ENCODE measurements at places on chromosomes 3 and 15.

DNA sequence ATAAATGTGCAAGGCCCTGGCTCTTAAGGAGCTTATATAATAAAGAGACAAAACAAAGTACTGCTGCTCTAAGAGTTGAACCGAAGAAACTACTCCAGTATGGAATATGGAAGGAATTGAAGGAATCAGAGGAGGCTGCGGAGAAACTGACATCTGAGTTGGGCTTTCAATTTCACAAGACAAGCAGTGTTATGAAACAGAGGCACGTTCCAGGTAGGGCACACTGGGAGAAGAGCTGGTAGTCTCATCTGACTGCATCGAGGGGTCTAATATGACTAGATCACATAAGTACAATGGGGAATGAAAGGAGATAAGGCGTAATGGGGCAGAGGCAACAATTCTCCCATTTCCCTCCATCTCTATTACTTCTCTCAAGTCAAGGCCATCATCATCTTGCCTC is 68.3 kb upstream of the CDAN1 start:
- no peak for DNase-seq

- DNase-seq, result no peak
These were observed 582.2 kb upstream of the PPP2R3A start for GRCh38 chr3:135383301-135383700.

- no peak for DNase-seq
These were observed 2.2 kb upstream of the FOXB1 start for GRCh38 chr15:60001610-60002527.

- no peak for DNase-seq
These were observed 339.1 kb downstream of the KCNH8 start for GRCh38 chr3:19487386-19487785.

DNA sequence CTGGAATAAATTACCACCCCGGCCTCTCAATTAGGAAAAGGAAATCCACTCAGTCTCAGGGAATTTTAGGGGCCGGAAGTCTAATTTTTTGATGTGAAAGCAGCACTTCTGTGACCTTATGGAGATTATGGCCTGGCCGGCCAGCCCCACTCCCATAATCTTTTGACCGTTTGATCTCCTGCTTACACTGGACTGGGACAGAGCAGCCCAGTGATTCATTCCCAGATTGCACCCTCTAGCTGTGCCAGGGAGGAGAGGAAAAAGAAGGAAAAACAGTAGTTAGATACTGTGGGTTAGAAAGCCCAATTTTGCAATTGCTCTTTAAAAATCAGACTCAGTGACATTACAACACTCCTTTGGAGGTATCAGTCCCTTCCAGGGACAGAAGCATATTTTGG is 32.4 kb downstream of the GJD2 start:
- DNase-seq, result no peak

DNA sequence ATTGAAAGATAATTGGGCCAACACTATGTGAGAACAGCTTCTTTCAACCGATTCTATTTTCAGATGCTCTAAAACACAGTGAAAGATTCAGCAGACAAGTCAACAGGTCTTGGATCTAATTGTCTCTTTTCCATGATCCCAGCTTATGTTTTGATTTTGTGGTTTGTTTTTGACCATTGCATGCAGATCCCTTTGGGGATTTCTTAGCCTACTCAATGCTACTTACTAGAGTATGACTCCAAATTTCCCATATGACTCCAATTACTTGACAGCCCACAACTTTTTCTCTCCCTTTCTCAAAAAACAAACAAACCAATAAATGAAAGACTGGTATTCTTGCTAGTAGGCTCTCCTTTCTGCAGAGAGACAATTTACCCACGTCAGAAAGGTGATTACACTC is 67.1 kb downstream of the KCNH8 start:
- no peak for DNase-seq

DNA sequence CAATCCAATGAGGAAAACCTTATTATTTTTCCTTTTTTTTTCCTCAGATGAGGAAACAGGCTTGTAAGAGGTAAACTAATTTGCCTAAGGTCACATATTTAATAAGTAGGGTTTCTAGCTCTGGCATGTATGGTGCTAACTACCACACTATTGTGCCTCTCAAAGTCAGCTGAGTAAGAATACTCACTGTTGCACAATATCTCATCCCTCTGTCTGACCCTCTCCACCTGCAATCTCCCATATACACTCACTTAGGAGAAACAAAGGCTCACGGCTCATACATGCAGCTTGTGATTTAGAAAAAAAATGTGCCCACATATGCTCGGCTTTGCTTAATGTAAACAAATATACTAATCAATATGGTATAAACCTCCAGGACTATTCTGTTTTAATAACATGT is 10.4 kb upstream of the ARIH1 start:
- no peak for DNase-seq

DNA sequence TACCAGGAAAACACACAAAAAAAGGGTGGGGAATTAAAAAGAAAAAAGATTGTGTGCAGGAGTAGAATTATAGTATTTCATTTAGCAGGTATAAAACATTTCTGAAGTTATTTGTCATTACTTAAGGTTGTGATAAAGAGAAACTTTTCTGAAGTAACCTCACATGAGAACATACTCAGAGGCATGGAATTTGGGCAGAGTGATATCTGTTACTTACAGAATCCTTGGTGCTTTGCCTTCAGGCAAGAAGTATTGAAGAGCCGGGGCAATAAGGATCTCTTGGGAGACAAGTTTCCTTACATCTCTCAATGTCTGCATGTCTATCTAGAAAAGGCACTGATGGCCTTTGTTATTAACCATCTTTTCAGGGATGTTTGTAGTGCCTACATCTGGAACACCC is 179.7 kb upstream of the ROBO1 start:
- DNase-seq, result no peak

DNA sequence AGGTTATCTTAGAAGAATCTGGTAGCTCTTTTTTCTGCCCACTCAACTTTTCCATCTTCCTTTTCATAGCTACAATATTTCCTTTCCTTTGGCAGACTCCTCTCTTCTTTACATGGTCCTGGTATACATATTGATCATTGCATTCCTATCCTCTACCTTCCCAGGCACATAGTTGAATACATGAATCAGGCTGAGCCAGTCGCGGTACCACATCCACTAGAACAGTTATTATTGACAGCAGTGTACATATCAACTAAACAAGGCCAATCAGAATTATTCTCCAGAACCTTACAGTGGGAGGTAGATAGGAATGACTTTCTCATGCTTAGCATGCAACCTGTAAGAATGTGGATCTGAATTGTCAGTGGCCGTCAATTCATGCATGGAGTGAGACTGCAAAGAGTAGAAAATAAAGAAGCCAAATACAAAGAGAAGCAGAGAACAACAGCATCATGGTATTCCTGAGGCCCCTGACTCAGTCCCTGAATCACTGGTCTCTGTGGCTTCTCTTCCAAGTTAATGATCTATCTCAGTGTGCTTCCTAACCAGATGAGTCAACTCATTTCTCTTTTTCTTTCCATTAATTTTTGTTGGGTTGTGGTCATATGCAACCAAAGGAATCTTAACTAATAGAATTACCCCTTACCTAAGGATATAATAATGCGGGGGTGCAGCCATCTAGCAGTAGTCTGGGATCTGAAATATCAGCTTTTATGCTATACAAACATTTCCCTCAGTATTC is 60.9 kb upstream of the DCBLD2 start:
- DNase-seq, result no peak

DNA sequence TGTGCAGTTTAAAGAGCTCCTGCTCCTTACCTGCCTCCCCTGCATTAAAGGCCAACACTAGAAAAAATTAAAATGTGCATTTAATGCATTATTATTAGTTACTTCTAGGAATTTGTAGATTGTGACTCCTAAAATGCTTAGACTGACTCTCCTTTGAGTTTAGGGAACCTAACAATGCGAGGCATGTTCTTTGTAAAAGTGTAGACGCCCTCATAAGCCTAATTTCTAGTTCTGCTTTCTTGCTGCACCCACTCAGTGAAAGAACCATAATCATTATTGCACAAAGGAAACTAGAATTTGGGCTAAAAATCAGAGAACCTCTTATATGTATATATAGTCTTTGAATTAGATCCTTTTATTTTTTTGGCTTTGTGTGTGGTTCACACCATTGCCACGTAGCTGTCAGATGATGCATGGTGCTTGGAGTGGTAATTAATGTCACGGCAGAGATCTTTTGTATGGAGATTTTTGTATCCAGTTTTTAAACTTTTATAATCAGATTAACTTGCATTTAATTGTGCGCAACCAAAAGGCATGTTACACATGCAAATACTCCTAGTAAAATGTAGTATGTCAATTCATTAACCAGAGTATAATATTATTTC is 710 bp downstream of the ABHD10 start:
- peak; percentile 8 for DNase-seq

DNA sequence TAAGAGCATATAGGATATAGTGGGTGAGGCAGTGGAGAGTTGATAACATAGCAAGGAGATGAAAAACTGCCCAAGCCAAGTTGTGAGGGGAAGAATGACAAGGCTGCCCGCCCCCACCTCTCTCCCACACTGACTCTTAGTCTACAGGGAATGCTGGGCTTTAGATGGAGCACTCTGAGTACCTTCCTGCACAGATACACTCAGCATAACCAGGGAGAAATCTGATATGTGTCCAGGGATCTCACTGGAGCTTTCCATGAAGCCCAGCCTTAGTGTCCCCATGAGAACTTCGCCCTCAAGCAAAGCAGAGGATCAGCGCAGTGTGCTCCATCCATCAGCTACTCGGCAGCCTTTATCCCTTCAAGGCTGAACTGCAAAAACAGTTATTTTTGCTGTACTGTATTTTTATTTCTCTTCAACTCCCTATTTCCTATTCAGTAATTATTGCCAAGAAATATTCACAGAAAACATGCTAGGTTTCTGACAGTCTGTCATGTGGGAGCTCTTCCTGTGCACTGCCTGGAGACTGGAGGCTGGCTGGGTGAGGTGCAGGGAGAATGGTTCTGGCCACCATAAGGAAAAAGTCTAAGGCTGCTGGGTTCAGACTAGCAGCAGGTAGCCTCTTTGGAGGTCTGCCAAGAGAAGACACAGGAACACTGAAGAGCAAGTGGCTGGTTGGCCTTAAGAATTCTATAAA is 475.2 kb upstream of the PPP2R3A start:
- DNase-seq, result no peak

GRCh38 chr3:156605686-156606605 is 51.0 kb upstream of the SSR3 start:
- DNase-seq, result no peak

- no peak for DNase-seq
These were observed 50.5 kb downstream of the CTDSPL start for GRCh38 chr3:37912052-37912733.

DNA sequence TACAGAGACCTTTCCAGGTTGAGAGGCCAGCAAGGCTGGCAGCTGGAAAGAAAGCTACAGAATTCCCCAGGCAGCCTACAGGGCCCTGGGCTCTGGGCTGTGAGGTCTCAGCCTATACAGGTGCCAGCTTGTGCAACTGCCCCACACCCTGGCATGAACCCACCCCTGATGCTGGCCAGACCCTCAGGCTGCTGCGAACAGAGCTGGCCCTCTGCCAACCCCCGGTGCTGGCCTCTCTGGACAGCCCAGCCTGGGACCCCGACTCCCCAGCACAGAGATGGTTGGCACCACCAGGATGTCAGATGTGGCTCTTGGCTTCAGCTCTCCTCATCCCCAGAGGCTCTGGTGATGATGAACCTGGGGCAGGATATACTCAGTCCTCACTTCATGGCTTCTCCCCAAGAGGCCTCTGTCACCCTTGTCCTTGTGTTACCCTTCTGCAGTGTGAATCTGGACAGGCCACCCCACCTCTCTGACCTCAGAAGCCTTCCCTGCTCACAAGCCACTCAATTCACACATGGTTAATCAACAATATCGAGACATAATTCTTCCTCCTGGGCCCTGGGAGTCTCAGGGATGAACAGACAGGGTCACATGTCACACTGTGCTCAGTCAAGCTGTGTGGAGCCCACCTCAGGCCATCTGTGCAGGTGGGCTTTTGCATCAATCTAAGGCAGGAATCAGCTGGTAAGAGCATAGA is 11.0 kb upstream of the BFSP2 start:
- no peak for DNase-seq

- no peak for DNase-seq
These were observed 55.3 kb upstream of the VILL start for GRCh38 chr3:37935290-37935668.

GRCh38 chr3:39981547-39982184 is 172.3 kb downstream of the MYRIP start:
- DNase-seq, result no peak

DNA sequence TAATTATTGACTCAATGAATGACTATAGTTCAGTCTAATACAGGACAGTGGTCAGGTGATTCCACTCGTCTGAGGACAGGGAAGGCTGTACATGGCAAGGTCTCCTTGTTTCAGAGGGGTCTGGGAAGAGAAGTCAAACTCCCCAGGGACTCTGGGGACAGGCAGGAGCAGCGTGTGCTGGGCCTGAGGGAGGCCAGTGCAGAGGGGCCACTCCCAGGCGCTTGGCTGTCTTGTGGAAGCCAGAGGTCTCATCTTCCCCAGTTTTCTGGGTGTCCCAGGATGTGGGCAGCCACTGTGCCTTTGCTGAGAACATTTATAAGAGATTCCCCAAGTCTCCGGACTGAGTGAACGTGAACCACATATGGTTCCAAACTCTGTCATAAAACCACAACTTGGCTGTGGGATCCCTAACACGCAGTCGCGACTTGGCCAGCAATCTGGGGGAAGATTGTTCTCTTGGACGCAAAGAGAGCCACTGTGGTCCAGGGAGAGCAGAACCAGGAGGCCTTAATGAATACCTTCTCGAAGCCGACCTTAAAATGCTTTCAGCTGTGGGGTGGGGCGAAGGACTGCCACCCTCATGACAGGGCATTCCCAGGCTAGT is 30.4 kb downstream of the BHLHE40 start:
- no peak for DNase-seq

DNA sequence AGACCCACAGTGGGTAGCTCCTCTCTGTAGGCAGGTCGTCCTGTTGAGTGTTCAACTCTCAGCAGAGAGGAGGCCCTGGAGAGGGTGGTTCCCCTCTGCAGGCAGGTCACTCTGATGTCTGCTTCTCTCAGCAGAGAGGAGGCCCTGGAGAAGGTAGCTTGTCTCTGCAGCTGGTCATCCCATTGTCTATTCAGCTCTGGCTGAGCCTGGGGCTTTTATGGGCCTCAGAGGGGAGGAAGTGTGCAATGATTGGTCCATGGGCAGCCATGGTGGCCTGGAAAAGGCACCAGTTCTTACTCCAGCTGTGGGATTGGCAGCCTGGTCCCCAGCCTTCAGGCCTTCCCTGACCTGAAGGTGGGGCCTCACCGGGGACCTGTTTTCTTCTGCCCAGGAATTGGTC is 52.9 kb downstream of the PPCDC start:
- DNase-seq, result no peak

- DNase-seq, result no peak
These were observed 54.1 kb downstream of the RORA start for GRCh38 chr15:61175024-61175423.

Data from NCI-H1092 (cell line).